ENCODE measurements at places on chromosomes 3 and 15. TPM values are rescaled to one million over a fixed set of nuclear protein-coding genes. Genes with fewer than 3 reads are reported as not detected.

Gene NCK1
- 37.1 TPM for total RNA-seq

Gene DOCK3
- 3.4 TPM for total RNA-seq

Gene PRKCD
- 17.2 TPM for total RNA-seq

Gene ARGFX
- total RNA-seq: not detected

Gene SEMA5B
- total RNA-seq: not detected

All from activated CD8-positive, alpha-beta memory T cell treated with anti-CD3 and anti-CD28 coated beads, Interleukin-2, amount 10 ng/mL, durations not matched to agents 7 days and 5 days (primary cell).